Small intestine (tissue), 16 donors: ENCODE measurements at places on chromosomes 7 and 10. TPM values are rescaled to one million over a fixed set of nuclear protein-coding genes. Genes with fewer than 3 reads are reported as not detected.

The FOXI2 gene
- not detected for polyA plus RNA-seq

The SNX8 gene
- polyA plus RNA-seq, result 17.5 TPM

DNA sequence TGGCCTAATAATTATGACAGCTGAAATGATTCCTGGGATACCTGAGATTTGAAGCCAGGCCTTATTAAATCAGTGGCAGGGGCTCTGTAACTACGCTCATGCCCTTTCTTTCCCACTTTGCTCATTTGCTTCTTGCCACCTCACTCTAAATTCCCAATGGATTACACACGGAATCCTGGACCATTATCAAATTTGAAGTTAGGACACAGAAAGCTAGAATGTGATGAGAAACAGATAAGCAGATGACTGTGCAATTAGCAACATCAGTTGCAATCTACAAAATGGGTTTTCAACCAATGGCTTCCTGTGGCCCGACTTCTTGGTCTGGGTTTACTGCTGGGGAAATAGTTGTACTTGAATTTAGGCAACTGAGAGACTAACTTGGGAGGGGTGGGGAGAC is 374.3 kb downstream of the INHBA start:
- no peak overlapping the region for H3K27ac ChIP-seq
- no peaks in the 10 kb centered on the region for H3K36me3 ChIP-seq
- no peak for DNase-seq
- no peak overlapping the region for H3K4me3 ChIP-seq

DNA sequence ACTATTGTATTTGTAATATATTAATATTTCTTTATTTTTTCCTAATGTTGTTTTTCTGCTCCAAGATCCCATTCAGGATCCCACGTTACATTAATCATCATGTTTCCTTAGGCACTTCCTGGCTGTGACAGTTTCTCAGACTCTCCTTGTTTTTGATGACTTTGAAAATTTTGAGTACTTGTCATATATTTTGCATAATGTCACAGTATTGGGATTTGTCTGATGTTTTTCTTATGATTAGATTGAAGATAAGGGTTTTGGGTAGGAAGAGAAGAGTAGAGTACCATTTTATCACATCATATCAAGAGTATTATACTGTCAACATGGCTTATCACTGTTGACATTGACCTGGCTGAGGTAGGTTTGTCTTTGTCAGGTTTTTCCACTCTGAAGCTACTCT is 146.3 kb upstream of the TPK1 start:
- no peak overlapping the region for H3K4me3 ChIP-seq
- H3K27ac ChIP-seq, result no peak overlapping the region
- H3K4me1 ChIP-seq, result no peaks in the 10 kb centered on the region
- no peaks in the 10 kb centered on the region for H3K36me3 ChIP-seq
- no peak for DNase-seq

DNA sequence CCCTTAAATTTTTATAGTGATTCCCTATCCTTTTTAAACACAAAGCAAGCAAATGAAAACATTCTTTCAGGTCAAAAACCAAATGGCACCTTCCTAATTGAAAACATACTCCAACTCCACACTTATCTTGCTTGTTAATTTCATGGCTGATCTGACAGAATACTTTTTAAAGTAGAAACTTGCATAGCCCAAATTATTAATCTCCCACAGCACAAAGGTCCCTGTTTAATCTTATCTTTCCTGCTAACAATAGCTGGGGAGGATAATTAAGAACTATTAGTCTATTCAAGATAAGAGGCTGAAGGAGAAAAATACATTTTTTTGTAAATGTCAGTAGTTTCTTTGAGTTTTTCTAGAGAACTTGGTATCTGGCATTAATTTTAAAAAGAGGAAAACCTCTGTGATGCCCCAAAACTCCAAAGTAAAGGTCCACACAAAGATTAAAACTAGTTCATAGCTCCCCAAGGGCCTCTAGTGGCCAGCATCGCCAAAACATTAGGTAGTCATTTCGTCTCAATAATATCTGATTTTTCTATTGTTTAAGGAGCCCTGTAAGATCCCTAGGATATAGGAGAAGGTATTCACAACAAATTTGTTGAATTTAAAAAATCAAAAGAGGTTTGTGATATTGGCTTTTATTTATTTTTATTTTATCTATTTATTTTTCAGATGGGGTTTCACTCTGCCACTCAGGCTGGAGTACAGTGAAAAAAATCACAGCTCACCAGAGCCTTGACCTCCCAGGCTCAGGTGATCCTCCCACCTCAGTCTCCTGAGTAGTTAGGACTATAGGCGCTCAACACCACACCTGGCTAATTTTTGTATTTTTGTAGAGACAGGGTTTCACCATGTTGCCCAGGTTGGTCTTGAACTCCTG is 14.7 kb downstream of the CDNF start:
- peaks cover 3% of the 10 kb centered on the region for H3K4me1 ChIP-seq
- DNase-seq, result peak; percentile 28
- no peaks in the 10 kb centered on the region for H3K36me3 ChIP-seq
- H3K27me3 ChIP-seq, result no peaks in the 10 kb centered on the region
- no peak overlapping the region for H3K27ac ChIP-seq

The NANOS1 gene
- polyA plus RNA-seq, result 0.61 TPM

DNA sequence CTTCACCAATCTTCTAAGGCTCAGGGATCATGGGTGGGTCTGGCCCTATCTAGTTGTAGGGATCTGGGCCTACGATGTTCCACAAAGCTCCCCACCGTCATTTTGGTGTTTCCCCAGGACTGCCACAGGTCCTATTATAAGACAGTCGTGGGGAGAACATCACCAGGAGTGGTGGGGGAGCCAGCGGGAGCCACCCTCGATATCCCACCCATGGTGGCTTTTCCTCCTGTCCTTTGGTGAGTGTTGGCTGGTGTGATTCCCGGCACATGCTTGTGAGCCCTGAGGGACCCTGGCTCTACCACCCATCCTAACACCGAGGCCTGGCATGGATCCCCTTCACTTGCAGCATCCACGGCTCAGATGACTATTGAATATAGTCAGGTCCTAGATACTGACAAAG is 247.4 kb downstream of the ACTR3B start:
- no peak overlapping the region for H3K27ac ChIP-seq
- no peaks in the 10 kb centered on the region for H3K4me1 ChIP-seq
- no peaks in the 10 kb centered on the region for H3K27me3 ChIP-seq
- H3K36me3 ChIP-seq, result no peaks in the 10 kb centered on the region
- DNase-seq, result no peak

The PIK3AP1 gene
- polyA plus RNA-seq, result 5.7 TPM

DNA sequence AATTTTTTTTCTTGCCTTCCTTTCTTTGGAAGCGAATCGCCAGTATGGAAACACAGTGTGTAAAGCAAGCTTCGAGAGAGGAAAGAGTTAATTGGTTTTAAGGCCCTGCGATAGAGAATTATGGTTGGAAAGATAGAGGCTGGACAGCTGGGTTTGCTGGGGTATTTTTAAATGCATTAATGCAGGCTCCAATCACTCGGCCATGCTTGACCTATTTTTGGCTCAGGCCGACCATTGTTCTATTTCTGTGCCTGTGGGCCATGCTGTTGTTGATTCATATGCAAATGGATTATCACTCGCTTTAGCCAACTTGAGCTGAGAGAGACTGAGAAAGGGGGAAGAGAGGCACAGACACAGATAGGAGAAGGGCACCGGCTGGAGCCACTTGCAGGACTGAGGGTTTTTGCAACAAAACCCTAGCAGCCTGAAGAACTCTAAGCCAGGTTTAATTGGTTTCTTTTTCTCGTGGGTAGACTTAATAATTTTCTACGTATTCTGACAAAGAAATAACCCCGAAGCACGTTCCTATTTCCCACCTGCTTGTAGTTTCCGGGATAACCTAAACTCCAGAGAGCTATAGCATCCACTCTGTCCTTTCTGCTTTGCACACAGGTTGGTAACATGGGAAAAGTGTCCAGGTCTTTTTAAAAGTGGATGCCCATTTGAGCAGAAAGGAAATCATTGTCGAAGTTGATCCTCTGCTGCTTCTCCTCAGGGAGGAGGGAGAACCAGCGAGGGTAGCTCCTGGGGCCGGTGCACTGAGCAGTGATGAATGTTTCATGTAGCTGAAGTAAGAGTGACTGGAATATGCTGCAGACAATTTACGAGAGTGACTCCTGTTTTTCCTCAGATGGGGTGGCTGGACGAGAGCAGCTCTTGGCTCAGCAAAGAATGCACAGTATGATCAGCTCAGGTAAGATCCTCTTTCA is at the start of gene HDAC9:
TSS of gene HDAC9 (plus strand) at position 338 of the 929 bp plus-strand sequence. CDS start at position 892, 554 bp downstream.
- peak within 1 kb of the TSS; percentile 11 for H3K4me3 ChIP-seq
- no peak for DNase-seq
- no peaks in the 10 kb centered on the region for H3K27me3 ChIP-seq
- H3K36me3 ChIP-seq, result no peaks in the 10 kb centered on the region

- H3K36me3 ChIP-seq, result no peaks in the 10 kb centered on the region
- no peaks in the 10 kb centered on the region for H3K27me3 ChIP-seq
- no peak overlapping the region for H3K27ac ChIP-seq
- DNase-seq, result no peak
Measured at GRCh38 chr10:98402478-98402877, 12.5 kb downstream of the PYROXD2 start.

DNA sequence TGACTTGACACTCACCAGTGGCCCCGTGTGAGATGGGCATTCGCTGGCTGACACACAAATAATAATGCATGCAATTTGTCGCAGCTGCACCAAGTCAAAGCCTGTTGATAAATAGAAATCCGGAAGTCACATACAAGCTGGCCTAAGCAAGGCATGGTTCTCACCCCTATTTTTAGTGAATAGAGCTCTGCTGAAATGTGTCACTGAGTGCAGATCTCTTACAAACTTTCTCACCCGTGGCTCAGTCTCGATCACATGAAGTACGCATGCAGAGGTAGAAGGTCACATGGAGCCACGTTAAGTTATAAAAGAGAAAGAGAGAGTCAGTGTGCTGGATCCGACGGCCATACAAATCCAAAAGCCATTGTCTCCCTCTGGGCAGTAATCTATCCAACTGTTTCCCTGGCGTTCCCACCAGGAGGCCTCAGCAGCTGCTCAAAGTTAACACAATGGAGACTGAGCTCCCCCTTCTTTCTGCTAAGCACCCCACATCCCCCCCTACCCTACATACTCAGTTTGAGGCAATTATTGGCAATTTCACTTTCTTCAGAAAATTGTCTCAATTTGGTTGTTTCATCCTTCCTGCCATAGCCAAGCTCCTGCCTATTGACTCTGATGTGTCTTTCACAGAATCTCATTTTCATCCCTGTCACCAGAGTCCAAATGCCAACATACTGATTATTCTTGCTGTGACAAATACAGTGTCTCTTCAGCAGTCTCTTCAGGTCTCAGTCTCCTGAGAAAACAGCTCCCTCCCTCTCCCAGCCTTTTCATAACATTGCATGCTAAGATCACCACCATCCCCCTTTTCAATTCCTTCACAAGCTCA is 473.3 kb upstream of the NRP1 start:
- DNase-seq, result no peak
- H3K27me3 ChIP-seq, result no peaks in the 10 kb centered on the region
- H3K27ac ChIP-seq, result no peak overlapping the region
- H3K4me3 ChIP-seq, result no peak overlapping the region
- H3K36me3 ChIP-seq, result no peaks in the 10 kb centered on the region

GRCh38 chr10:79379512-79380124 is 32.3 kb downstream of the PPIF start:
- peak; percentile 51 for DNase-seq
- no peaks in the 10 kb centered on the region for H3K36me3 ChIP-seq
- H3K4me1 ChIP-seq, result no peaks in the 10 kb centered on the region

- no peaks in the 10 kb centered on the region for H3K4me1 ChIP-seq
- no peaks in the 10 kb centered on the region for H3K36me3 ChIP-seq
- no peak overlapping the region for H3K27ac ChIP-seq
- no peaks in the 10 kb centered on the region for H3K27me3 ChIP-seq
Measured at GRCh38 chr7:27652518-27652917, 10.2 kb downstream of the HIBADH start.

DNA sequence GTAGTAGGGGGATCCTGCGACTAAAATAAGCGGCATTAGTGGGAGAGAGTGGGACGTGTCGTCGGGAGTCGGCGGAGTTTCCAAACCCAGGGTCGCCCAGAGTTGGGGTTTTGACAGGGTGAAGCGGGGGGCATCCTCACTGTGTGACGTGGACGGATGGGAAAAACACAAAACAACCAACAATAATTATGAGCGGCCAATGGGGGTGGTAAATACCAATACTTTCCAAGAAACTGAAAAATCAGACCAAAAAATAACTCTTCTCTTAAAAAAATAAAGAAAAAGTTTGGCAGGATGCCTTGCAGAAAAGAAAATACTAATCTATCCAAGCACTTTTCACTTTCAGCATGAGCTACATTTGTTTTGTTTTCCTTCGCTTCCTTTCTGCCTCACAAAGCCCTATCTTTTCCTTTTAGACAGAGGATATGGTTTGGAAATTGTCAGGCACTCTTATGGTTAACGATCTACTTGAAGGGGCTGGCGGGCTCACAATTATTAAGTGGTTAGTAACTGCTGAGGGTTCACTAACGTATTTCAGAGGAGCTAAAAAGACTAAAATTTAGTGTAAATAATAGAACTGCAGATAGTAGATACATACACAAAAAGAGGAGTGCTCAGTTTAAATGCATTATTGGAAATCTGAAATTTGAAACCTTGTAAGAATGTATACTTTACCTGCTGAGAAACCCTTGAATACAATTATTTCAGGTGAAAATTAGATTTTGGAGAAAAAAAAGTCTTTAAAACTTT is 802 bp upstream of the CDK6 start:
- no peak overlapping the region for H3K27ac ChIP-seq
- DNase-seq, result peak; percentile 42
- peak overlapping the region; percentile 64 for H3K4me3 ChIP-seq
- H3K27me3 ChIP-seq, result no peaks in the 10 kb centered on the region
- H3K4me1 ChIP-seq, result no peaks in the 10 kb centered on the region

DNA sequence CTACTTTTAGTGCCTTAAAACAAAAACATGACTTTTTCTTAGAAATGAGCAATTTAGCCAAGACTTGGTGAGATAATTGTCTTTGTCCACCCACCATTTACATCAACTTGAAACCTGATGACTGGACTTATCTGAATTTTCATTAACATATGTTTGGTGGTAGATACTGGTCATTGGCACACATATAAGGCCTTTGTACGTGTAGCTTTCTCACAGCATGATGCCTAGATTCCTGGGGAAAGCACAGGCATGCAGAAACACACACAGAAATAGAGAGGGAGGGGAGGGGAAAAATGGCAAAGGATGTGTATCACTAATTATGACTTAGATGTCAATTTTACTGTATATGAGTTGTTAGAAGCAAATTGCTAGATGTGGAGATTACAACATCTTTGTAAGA is 488.4 kb downstream of the NXPH1 start:
- no peaks in the 10 kb centered on the region for H3K27me3 ChIP-seq
- H3K4me1 ChIP-seq, result no peaks in the 10 kb centered on the region
- no peak overlapping the region for H3K27ac ChIP-seq
- H3K36me3 ChIP-seq, result no peaks in the 10 kb centered on the region
- no peak for DNase-seq
- no peak overlapping the region for H3K4me3 ChIP-seq

GRCh38 chr7:120041798-120042197 is 231.2 kb upstream of the KCND2 start:
- H3K27me3 ChIP-seq, result no peaks in the 10 kb centered on the region
- DNase-seq, result no peak
- no peaks in the 10 kb centered on the region for H3K36me3 ChIP-seq
- H3K4me3 ChIP-seq, result no peak overlapping the region
- H3K27ac ChIP-seq, result no peak overlapping the region
- H3K4me1 ChIP-seq, result no peaks in the 10 kb centered on the region

The FEZF1 gene
- not detected for polyA plus RNA-seq

The BCCIP gene
- 64.9 TPM for polyA plus RNA-seq

The VAX1 gene
- not detected for polyA plus RNA-seq

GRCh38 chr10:101687071-101687658 is 7.8 kb downstream of the FBXW4 start:
- H3K27me3 ChIP-seq, result no peaks in the 10 kb centered on the region
- H3K4me3 ChIP-seq, result no peak overlapping the region
- peaks cover 9% of the 10 kb centered on the region for H3K4me1 ChIP-seq
- H3K36me3 ChIP-seq, result no peaks in the 10 kb centered on the region
- H3K27ac ChIP-seq, result no peak overlapping the region
- no peak for DNase-seq
